ENCODE measurements at places on chromosomes 6 and 20.

GRCh38 chr20:47991875-47992488 is 206.7 kb upstream of the SULF2 start:
- no peak for DNase-seq

DNA sequence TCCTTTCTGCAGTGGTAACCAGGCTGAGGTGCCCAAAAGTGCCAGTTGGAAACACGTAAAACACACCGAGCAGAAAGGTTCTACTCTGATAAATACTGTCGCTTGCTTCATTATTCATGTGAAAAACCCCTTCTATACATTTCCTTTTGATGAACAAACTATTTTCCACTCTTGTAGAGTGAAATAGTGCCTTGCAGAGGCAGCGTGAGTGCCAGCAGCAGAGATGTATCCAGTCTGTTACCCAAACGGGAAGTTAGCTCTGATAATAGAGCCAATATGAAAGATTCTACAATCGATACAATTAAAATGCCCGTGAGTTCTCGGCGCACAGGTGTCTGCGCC is 1.5 kb downstream of the ZBTB46 start:
- no peak for DNase-seq

- DNase-seq: no peak
These were observed 116.6 kb downstream of the CRYBG1 start for GRCh38 chr6:106477146-106477545.

GRCh38 chr6:112879920-112880413 is 532.8 kb downstream of the RFPL4B start:
- no peak for DNase-seq

Measured in HFFc6 (cell line).